ENCODE measurements at places on chromosomes 2 and 18.

- DNase-seq, result no peak
Observed at GRCh38 chr2:156489195-156489594, 53.0 kb downstream of the GPD2 start.

- DNase-seq, result no peak
Observed at GRCh38 chr2:164044622-164045021, 308.8 kb upstream of the FIGN start.

GRCh38 chr2:49053156-49053555 is 101.2 kb downstream of the FSHR start:
- no peak for DNase-seq

DNA sequence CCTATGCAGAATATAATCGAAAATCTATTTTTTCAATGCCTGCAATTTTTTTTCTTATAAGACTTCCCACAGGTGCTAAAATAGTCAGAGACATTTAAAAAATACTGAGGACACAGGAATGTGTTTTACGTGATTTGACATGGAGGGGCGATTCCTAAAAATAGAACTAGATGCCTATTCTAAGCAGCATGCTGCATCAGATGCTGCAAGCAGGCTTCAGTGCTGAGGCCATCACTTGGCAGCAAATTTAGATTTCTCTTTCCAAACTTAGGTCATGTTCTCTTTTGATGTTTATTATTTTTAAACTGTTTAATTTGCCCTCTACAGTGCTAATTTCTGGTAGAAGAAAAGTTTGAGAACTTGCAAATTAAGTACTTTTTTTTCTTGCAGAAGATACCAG is 43.7 kb upstream of the NCK2 start:
- no peak for DNase-seq

GRCh38 chr2:142124706-142125105 is 6.1 kb downstream of the LRP1B start:
- DNase-seq, result no peak

GRCh38 chr2:8676191-8676920 is 5.5 kb upstream of the ID2 start:
- DNase-seq, result no peak
